H1 (cell line): ENCODE measurements at places on chromosomes 2 and 18. TPM values are rescaled to one million over a fixed set of nuclear protein-coding genes. Genes with fewer than 3 reads are reported as not detected.

The SFT2D3 gene
- 7.1 and 7.3 TPM in 2 replicates for total RNA-seq

The FAM98A gene
- 103 and 112 TPM in 2 replicates for total RNA-seq

The CXCR4 gene
- 1.3 and 1.8 TPM in 2 replicates for total RNA-seq

DNA sequence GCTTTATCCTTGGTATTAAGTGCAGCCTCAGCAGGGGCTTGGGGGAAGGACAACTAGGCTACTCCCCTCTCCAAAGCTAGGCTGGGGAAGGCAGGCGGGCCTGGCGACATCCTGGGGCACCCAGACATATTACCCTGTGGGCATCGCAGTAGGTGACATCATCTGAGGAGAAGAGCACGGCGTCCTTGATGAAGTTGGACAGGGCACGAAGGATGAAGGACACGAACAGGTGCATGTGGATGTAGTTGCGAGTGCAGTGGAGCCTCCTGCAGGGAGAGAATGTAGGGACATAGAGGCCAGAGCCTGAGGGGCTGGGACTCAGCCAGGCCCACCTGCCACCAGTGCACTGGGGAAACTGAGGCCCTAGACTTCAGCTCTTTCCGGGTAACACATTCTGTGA lies 32.3 kb downstream of the TMEM37 start:
- DNase-seq, result no peak
- H3K27me3 ChIP-seq, result no peaks in the 10 kb centered on the region; the same call in 1 of the 2 replicates
- H3K27ac ChIP-seq, result no peak overlapping the region
- H3K4me3 ChIP-seq, result no peak overlapping the region
- H3K4me1 ChIP-seq, result no peaks in the 10 kb centered on the region

The HOXD13 gene
- total RNA-seq, result not detected in 2 replicates

The TTC31 gene
- 27.4 and 28.8 TPM in 2 replicates for total RNA-seq

The IL1A gene
- 0.34 and 0.74 TPM in 2 replicates for total RNA-seq

GRCh38 chr2:172442072-172442895 lies 14.9 kb downstream of the ITGA6 start:
- DNase-seq, result no peak
- peaks cover 2% of the 10 kb centered on the region for H3K4me1 ChIP-seq
- H3K36me3 ChIP-seq, result no peaks in the 10 kb centered on the region
- H3K4me3 ChIP-seq, result no peak overlapping the region

The SLC9A4 gene
- total RNA-seq, result not detected in 2 replicates

DNA sequence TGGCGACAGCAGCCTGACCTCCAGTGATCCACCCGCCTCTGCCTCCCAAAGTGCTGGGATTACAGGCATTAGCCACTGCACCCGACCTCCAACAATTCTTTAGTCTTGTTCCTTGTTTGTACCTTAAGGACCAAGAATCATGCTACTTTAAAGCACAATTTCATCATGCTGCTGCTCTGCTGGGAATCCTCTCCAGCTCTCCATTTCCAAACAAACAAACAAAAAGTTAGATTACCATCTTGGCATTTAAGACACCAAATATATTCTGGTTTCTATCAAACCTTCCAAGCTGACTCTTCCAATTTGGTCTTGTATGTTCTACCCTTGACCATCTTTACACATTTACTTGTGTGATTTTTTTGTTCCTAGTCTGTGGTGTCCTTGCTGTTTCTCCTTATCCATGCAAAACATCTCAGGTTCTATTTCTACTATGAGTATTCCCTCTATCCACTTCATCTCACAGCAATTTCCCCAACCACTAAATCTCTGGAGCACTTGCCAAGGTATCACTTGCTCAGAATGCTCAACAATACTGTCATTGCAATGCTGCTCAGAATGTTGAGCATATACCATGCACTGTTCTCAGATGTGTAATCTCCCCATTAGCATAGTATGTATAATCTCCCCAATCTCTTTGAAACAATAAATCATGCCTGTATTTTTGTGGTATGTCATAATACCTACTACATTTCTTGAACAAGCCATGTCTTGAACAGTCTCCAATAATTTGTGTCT lies 73.2 kb upstream of the GALNT5 start:
- no peak for DNase-seq
- H3K27ac ChIP-seq, result no peak overlapping the region
- no peaks in the 10 kb centered on the region for H3K36me3 ChIP-seq

DNA sequence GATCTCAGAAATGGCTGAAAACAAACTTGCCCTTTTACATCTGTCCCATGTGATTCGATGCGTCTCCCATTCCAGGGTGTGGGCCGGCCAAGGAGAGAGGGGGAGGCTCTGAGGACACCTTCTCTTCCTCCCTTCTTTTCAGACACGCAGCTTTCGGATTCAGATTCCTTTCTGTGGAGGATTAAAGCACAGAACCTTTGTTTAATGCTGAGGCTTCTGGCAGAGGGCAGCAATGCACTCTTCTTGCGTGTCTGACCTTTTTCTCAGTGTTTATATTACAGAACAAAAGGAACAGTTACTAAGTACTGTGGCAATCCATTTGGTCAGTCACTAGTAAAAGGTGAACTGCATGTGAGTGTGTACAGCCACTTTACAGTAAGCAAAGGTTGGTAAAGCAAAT lies 268.9 kb upstream of the CCDC68 start:
- no peak overlapping the region for H3K4me3 ChIP-seq
- H3K36me3 ChIP-seq, result peaks cover 3% of the 10 kb centered on the region; the same call in 1 of the 2 replicates
- no peaks in the 10 kb centered on the region for H3K27me3 ChIP-seq
- no peaks in the 10 kb centered on the region for H3K4me1 ChIP-seq
- DNase-seq, result no peak
- H3K27ac ChIP-seq, result no peak overlapping the region

DNA sequence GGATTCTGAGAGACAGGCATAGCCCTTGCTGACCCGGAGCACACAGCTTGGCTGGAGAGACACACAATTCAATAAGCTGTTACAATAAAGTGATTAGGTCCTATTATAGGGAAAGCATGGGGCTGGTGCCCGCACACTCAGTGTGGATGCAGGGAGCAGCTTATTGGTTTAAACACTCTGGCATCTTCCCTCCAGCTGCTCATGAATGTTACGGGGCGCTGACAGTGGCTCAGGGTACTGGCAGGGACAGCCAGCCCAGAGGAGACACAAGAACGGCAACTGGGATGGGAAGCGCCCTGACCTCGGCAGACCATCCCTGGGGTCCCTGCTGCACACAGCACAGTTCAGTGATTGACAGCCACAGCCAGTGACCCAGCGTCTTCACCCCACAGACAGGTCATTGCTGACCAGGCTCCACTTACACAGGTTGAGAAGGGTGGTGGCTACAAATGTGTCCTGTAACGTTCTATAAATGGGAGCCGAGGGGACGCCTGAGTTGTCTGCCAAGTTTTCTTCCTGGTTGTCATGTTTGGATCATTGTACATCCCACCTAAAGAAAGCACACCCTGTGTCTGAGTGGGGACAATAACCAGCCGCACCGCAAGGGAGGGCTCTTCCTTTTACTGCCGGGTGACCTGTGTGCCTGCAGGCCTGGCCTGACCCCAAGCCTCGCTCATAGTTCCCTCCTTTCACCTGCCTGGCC lies 60.3 kb downstream of the SH3BP4 start:
- H3K27ac ChIP-seq, result no peak overlapping the region
- H3K36me3 ChIP-seq, result no peaks in the 10 kb centered on the region
- peaks cover 29% of the 10 kb centered on the region for H3K4me1 ChIP-seq
- DNase-seq, result no peak

- no peak overlapping the region for H3K4me3 ChIP-seq
- no peak for DNase-seq
- no peaks in the 10 kb centered on the region for H3K36me3 ChIP-seq
- H3K27ac ChIP-seq, result no peak overlapping the region
Measured at GRCh38 chr2:160076914-160077313, 14.5 kb upstream of the PLA2R1 start.

DNA sequence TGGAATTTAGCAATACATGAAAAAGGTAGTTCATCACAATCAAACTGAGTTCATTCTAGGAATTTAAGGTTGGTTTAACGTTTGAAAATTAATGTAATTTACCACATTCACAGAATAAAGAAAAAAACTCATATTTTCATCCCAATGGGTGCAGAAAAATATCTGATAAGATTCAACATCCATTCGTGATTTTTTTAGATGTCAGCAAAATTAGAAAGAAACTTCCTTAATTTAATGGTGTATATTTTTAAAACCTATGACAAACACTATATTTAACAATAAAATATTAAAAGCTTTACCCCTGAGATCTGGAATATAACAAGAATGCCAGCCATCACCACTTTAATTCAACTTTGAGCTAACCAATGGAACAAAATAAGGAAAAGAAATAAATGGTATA lies 208.7 kb upstream of the CHAC2 start:
- no peak for DNase-seq
- H3K27ac ChIP-seq, result no peak overlapping the region
- no peaks in the 10 kb centered on the region for H3K36me3 ChIP-seq
- H3K4me1 ChIP-seq, result no peaks in the 10 kb centered on the region
- H3K4me3 ChIP-seq, result no peak overlapping the region
- no peaks in the 10 kb centered on the region for H3K27me3 ChIP-seq

The FAP gene
- total RNA-seq, result not detected in 2 replicates

The LRRTM1 gene
- 1.1 and 1.4 TPM in 2 replicates for total RNA-seq

The EMX1 gene
- 4.8 and 4.9 TPM in 2 replicates for total RNA-seq

DNA sequence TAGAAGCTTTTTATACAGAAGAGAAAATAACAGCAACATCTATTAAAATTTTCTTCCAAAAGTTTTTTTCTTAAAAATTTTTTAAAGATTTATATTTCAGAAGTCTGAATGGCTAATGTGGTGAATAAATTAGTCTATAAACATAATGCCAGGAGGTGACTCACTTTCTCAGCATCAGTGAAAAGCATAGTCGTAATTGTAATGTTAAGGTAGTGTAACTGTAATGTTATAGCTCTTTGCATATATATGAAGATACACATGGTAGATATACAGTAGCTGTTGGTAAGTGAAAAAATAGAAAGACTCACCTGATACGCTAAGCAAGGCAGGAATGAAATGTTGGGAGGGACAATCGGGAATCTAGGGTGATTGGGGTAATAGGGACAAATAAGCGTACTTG lies 5.5 kb downstream of the TIMM21 start:
- peaks cover 6% of the 10 kb centered on the region for H3K4me1 ChIP-seq
- peaks cover 22% of the 10 kb centered on the region for H3K36me3 ChIP-seq
- H3K4me3 ChIP-seq, result no peak overlapping the region
- no peak for DNase-seq
- no peaks in the 10 kb centered on the region for H3K27me3 ChIP-seq

DNA sequence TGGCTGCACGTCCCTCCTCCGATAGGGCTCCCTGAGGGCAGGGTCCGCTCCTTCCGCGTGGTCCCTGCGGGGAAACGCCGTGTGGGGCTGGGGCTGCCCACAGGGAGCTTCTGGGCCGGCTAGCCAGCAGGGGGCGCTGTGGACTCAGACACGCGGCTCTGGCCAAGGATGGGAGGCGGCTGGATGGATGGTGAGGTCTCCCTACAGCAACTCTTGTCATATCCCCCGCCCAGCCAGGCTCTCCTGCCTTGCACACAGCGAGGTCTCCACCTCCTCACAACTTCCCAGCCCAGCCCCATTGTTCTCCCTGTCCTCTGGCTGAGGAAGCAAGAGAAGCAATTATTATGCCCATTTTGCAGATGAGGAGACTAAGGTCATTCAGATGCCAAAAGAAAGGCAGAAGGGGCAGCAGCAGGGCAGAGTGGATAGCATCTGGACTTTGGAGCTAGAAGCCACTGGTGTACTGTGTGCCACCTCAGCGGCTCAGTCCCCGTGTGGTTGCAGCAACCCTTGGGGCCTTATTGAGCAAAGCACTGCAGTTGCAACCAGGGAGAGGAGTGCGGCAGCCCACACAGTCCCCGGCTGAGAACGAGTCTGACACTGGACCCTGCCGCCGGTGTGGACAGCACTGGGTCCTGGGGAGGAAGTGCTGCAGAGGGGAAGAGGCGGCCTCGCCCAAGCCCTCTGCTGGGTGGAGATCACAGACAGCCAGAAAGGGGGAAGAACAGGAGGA lies 99.0 kb downstream of the ZFP36L2 start:
- no peaks in the 10 kb centered on the region for H3K36me3 ChIP-seq
- no peak overlapping the region for H3K4me3 ChIP-seq
- no peaks in the 10 kb centered on the region for H3K27me3 ChIP-seq
- no peak overlapping the region for H3K27ac ChIP-seq
- H3K4me1 ChIP-seq, result no peaks in the 10 kb centered on the region

The XDH gene
- 0.98 and 1.2 TPM in 2 replicates for total RNA-seq

DNA sequence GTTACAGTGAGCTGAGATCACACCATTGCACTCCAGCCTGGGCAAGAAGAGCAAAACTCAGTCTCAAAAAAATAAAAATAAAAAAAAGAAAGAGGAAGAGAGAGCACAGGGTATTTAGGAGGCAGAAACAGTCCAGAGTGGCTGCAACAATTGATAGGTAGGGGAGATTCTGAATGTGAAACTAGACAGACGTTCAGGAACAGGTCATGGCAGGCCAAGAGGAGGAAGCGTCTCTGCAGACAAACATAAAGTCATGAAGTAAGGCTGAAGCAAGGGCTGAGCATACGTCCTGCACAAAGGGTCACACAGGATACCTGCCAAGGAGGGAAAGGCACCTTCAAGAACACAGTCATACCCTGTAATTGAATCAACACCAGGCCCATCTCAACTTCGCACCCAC lies 64.1 kb upstream of the ZNF532 start:
- H3K36me3 ChIP-seq, result no peaks in the 10 kb centered on the region
- H3K4me3 ChIP-seq, result no peak overlapping the region
- H3K4me1 ChIP-seq, result peaks cover 2% of the 10 kb centered on the region
- DNase-seq, result no peak
- no peaks in the 10 kb centered on the region for H3K27me3 ChIP-seq
- no peak overlapping the region for H3K27ac ChIP-seq

The STPG4 gene
- 0.27 and 0.28 TPM in 2 replicates for total RNA-seq

DNA sequence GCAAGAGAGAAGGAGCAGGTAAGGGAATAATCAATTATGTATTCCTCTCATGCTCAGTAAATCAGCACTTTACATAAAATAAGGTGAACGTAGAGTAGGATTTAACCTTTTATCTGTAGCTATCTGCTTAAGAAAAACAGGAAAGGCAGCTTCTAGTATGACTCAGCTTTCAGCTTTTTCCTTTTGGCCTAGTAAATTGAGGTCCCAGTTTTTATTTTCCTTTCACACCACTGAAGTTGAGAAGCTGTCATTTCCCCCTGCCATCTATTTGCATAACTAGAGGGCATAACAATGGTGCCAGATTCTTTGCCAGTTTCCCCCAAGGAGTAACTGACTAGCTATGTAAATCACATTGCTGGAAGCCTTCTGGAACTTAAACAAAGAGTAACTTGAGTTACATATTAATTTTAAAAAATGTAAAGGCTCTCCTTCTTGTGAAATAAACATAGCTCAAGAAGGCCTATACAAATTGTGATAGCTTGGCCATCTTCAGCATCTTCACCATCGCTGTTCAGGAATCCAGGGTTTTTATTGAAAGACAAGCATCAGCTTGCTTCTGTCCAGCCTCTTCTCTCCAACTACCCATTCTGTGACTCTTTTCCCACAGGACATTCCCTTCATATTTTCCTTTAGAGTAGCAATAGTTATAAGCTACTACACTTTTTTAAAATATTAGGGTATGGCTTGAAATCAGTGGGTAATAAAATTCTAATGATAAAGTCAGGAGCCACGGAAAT lies 97.0 kb downstream of the KYNU start:
- H3K27me3 ChIP-seq, result no peaks in the 10 kb centered on the region
- no peaks in the 10 kb centered on the region for H3K36me3 ChIP-seq
- H3K27ac ChIP-seq, result peak overlapping the region; percentile 26; the same call in 1 of the 2 replicates
- H3K4me1 ChIP-seq, result peaks cover 5% of the 10 kb centered on the region; the same call in 1 of the 2 replicates
- no peak overlapping the region for H3K4me3 ChIP-seq

GRCh38 chr2:105158002-105158401 lies 83.5 kb upstream of the GPR45 start:
- H3K27ac ChIP-seq, result no peak overlapping the region
- H3K4me1 ChIP-seq, result no peaks in the 10 kb centered on the region
- H3K4me3 ChIP-seq, result no peak overlapping the region
- H3K36me3 ChIP-seq, result no peaks in the 10 kb centered on the region
